Activated T-cell treated with anti-CD3 and anti-CD28 coated beads, Interleukin-2, amount 50 U/mL, for 48 hours (primary cell): ENCODE measurements at places on chromosomes 4 and X.

DNA sequence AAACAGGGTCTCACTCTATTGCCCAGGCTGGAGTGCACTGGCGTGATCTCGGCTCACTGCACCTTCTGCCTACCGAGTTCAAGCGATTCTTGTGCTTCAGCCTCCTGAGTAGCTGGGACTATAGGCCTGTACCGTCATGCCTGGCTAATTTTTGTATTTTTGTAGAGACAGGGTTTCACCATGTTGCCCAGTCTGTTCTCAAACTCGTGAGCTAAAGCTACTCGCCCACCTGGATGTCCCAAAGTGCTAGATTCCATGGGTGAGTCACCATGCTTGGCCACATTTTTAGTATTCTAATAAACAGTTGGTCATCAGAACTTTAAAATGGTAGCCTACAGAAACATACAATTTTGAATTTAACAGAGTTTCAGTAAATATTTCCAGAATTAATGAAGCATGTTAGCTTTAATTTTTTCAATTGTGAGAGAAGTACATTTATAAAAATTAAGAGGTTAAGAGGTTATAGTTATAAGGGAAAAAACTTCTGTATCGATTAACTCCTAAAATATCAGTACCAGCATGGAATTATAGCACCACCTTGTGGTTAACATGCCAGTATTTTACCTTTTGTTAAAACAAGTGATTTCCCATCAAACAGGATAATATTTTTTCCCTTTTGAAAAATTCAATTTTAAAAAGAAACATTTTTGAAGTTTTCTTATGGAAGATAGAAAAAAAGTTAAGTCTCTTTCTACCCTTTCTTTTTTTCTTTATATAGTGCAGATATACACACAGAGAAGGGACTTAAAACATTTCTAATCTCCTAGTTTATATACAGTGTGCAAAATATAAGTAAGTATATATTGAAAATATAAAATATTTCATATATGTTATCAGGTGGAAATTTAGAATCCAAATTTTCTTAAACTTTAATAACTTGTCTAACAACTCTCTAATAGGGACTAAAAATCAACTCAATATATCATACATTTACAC is 35.4 kb downstream of the CEP44 start:
- DNase-seq, result no peak

DNA sequence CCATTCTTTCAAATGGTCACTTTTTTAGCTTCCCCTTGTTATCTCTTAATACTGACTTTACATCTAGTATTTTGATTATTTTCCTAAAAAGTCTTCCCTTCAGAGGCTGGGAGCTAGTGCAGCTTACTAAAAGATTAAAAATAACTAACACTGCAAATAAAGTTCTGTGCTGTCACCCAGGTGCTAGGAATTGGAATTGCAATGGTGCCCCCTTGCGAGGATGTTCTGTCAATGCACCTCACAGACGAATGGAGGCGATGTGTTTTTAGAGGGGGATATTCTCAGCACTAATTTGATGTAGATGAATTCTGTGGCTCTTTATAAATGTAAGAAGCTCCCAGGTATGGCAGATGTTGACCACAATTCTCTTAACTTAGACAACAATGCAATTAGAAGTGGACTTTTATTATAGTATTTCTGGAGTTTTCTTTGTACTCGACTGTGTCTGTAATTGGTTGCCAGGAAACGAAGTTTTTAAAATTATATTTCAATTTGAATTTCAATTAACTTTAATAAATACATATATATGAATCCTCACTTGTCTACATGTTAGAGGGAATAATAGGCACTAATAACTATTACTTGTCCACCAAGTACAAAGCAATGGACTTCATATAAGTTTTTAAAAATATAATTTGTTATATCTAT is 22.0 kb upstream of the SMIM31 start:
- peak; percentile 60 for DNase-seq

- DNase-seq, result no peak
These were observed 29.0 kb upstream of the GPM6B start for GRCh38 chrX:13845721-13846378.

DNA sequence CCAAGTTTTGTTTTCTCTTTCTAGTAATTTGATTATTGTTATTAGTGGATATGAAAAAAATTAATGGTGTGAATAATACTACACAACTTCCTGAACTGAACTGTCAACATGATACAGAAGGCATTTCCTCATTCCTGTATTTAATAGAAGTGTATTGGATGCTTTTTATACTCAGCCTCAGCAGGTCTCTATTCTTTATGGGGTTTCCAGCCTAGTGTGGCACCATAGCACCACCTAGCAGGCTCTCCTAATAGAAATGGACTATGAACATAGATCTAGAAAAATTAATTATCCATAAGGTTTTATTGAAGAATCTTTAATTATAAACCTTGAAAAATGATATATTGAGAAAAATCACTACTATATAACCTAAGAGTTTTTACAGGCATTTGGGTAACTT is 52.4 kb downstream of the GLRB start:
- no peak for DNase-seq

DNA sequence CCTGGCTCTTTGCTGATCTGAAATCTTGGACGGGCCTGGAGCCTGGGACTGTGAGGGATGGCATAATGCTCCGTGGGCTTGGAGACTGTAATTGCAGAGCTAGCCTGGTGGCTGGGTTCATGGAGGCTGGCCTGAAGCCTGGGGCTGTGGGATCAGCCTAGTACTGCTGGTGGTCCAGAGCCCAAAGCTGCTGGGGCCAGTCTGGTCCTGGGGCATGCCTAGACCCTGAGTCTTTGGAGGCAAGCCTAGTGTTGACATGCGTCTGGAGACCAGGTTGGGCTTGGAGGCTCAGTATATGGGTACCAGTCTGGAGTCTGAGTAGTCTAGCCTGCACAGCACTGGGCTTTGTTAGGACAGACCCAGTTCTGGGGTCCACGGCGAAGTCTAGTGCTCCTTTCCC is 172.0 kb upstream of the ZC4H2 start:
- no peak for DNase-seq

- no peak for DNase-seq
These were observed 96.2 kb downstream of the RS1 start for GRCh38 chrX:18575744-18576143.
